NCI-H510A (cell line): ENCODE measurements at places on chromosomes 2 and 18.

- no peak for DNase-seq
Observed at GRCh38 chr2:67561457-67561965, 164.4 kb downstream of the ETAA1 start.

GRCh38 chr2:56021579-56021978 lies 98.0 kb upstream of the EFEMP1 start:
- DNase-seq: no peak

- no peak for DNase-seq
Observed at GRCh38 chr2:44616667-44617155, 255.0 kb downstream of the CAMKMT start.

DNA sequence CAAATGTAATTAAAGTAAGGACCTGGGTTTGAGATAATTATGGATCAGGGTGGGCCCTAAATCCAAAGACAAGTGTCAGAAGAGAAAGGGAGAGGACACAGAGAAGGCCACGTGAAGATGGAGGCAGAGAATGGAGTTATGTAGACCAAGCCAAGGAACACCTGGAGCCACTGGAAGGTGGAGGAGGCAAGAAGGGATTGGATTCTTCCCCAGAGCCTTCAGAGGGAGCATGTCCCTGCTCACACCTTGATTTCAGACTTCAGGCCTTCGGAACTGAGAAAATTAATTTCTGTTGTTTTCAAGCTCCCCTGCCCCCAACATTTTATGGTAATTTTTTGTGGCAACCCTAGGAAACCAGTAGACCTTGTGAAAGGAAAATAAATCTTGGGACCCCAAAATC lies 19.6 kb downstream of the CAPN14 start:
- DNase-seq: no peak

DNA sequence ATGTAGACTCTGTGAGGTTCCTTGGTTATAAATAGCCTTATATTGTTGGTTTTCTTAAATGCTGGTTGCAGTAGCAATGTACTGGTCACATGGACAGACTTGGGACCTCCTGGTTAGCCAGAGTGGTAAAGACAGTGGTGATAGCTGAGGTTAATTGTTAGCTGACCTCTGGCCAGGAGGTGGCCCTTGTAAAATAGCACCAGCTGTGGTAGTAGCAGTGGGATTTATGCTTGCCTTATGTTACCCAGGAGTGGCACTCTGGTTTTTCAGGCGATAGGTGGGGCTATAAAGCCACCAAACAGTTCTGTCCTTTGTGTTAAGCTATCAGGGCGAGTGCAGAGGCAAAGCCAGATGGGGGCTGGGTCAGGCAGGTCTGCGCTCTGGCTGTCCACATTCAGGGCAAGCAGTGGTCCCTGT lies 94.8 kb upstream of the SRD5A2 start:
- DNase-seq: no peak

DNA sequence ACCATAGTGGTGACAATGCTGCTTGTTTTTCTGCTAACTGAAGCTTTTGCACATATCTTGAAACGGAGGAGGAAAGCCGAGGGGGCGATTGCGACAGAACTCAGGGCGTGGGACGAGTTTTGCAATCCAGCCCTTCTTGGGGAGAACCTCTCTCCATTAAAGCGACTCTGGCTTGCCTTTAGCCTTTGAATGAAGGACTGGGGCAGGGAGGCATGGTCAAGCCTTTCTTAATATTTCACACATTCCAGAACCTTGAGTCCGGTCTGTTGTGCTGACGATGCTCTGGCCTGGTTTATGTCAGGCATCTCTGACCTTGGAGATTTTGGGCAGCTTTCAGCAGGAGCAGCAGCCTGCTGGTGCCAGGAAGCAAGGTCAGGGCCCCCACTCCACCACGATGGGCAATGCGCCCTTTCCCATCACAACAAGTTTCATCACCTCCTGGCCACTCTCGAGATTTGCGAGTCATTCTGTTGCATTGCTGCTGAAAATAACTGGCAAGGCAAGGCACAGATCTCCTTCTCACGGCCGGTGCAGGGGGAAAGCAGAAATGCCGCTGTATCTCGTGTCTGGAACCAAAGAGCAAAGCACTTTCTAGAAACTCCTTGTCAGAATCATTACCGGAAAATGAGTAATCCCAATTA lies 10.8 kb downstream of the EMILIN2 start:
- DNase-seq: no peak

GRCh38 chr2:49367003-49367402 lies 212.7 kb upstream of the FSHR start:
- DNase-seq: no peak

- no peak for DNase-seq
Observed at GRCh38 chr2:76391678-76392077, 681.0 kb upstream of the GCFC2 start.

GRCh38 chr2:230176996-230177395 lies 42.8 kb downstream of the SP110 start:
- DNase-seq: no peak

DNA sequence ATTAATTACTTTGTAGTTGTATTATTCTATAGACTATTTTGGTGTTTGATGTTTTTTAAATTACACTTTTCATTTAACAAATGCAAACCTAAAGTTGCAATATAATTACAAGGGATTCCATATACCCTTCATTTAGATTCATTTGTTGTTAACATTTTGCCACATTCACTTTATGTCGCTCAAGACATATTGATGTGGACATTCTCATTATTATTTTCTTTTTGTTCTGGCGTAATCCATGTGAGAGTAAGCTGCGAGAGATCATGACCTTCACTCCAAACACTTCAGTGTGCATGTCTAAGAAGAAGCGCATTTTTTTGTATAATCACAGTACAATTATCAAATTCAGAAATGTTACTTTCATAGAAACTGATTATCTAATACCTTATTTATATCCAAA lies 280.6 kb downstream of the CALCRL start:
- DNase-seq: no peak

GRCh38 chr2:39881494-39881893 lies 102.4 kb upstream of the THUMPD2 start:
- DNase-seq: no peak

DNA sequence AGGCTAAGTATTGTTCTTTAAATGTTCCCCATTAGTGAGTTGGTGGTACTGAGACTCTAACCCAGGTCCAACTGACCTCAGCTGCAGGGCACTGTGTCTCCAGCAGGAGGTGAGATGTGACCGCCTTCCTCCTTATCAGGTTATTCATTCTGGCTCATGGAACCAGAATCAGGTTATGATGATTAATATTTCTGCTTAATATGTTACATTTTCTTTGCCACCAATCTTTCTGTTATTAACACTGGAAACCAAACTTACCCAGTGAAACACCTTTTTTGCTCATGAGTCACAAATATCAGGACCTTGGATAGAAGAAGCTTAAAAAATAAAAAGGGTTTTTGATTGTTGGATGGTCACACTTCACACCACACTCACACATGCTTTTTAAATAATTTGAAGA lies 85.4 kb downstream of the DPP4 start:
- DNase-seq: no peak

GRCh38 chr2:28664120-28664842 lies 87.3 kb upstream of the PPP1CB start:
- DNase-seq: peak; percentile 7

DNA sequence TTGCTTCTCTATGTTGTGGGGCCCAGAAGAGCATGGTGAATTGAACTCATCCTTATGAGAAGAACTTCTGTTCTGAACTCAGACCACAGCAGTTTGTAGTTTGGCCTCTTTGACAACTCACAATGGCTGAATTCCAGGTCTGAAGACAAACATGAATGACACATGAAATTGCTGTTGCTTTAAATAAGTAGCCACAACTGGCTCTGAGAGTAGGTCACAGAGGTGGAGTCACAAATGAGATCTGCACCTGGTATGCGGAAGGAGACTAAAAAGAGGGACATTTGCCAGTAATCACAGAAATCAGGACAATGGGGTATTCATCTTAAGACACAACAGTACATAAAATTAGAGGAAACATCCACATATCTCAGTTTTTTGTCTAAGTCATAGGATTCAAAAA lies 290.3 kb upstream of the MMADHC start:
- no peak for DNase-seq

GRCh38 chr18:13229001-13229671 lies 10.6 kb downstream of the LDLRAD4 start:
- DNase-seq: no peak

DNA sequence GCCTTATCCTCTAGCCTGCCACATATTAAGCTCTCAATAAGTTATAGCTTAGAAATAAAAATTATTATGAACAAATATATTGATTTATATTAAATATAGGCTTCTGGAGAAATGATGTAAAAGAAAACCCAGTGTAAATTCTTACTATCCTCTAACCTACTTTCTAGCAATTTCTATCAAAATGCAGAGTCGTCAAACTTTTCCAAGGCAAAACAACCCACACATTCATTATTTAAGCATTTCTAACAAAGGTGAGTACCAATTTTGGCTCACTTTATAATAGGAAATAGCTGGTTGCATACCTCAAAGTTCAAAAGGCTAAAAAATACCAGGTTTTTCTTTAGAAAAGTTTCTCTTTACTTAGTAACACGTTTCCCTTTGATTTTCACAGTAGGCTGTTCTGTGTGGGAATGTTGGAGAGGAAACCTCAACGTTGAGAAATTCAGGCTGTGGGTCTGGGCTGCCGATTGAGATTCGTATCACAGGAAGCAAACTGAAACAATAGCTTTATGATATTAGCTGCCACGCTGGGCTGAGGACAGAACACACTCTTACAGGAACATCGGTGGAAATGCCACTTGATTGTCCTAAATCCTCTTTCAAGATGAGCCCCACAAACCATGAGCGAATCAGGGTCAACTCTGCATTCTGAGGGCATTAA lies 53.0 kb downstream of the EPAS1 start:
- no peak for DNase-seq

- no peak for DNase-seq
Observed at GRCh38 chr2:64996871-64997307, 7.7 kb downstream of the SLC1A4 start.

DNA sequence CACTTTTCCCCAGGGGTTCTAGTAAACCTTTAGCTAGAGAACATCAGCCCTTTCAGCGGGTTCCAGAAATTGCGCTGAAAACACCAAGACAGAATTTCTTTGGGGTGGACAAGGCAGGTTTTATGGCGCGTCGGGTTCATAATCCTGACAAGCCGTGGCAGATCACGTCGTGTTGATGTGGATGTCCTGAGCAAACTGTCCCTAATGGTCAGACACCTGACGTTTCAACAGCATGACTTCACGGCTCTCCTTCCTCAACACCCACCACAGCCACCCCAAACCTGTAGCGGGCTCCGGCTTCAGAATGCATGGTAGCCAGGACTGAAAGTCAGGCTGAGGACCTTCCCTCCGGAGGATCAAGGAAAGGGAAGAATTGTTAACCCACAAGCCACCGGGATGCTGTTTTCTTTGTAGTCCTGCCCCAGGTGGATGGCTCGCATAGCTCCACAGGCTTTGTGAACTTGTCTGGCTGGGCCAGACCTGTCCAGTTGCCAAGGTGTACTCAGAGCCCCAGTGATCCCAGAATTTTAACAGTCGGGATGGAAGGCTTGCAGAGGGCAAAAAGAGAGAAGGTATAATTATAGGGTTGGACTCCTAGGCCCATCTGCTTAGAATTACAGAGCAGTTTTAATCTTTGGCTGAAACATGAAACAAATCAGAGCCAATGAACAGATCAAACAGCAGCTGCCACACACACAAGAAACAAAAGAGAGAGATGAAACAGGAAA lies 1.5 kb downstream of the APCDD1 start:
- no peak for DNase-seq

DNA sequence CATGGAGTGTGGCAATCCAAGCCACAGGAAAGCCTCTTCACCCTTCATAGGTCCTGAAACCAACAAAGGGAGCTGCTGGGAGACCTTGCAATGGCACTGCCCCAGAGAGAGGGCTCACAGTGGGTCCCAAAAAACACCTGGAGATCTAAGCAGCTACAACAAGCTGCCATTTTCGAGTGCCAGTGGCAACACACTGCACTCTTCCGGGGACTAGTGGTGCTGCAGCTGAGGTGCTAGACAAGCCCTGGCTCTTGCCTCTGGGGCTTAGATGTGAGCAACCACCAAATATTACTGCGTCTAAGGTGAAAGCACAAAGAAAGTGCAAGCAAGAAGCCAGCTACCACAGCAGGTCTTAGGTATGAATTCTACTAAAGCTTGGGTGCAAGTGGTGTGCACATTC lies 192.9 kb downstream of the NOL4 start:
- DNase-seq: no peak

GRCh38 chr18:45861926-45862325 lies 36.5 kb downstream of the SIGLEC15 start:
- no peak for DNase-seq

GRCh38 chr2:150045601-150046000 lies 441.9 kb downstream of the RND3 start:
- DNase-seq: no peak

DNA sequence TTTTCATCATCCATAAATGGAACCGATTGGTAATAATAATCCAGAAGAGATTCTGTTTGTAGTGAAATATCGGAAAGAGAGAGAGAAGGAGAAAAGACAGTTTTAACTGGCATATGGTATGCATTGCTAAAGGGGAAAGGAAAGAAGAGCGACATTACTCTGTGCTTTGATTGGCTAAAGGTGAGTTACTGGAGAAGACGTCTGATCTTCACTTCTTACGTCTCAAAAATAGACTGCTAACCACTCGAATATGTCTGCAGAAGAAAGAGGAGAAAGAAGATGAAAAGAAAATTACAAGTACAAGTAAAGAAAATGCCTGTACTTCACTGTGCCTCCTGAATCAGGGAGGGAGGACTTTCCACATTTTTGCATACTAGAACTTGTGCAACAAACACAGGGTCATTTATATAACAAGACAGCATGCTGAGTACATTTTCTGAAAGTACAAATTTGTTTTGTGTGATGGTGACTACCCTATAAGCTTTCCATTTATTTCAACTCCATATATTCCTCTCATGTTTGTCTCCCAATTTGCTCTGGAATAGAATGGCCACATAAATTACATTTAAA lies 787.2 kb downstream of the RNF144A start:
- no peak for DNase-seq

GRCh38 chr18:67695684-67696083 lies 179.2 kb upstream of the DSEL start:
- DNase-seq: no peak

DNA sequence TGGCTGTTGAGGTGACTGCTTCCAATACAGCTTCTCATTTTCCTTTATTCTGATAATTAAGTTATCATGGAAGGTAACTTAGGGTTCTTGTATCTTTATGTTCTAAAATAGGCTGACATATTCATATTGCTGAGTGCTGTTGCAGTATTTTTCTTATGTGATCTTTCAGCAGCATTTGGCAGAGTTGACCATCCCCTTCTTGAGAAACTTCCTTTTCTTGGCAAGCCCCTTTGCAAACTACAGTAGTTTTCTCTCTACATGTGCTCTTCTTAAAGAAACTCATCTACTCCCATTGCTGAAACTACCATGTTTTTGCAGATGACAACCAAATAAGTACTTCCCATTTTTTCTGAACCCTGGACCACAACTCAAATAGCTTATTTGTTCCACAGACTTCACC lies 476.5 kb upstream of the TRIB2 start:
- no peak for DNase-seq
